Kidney (tissue), 22 donors: ENCODE measurements at places on chromosomes 3 and 15.

DNA sequence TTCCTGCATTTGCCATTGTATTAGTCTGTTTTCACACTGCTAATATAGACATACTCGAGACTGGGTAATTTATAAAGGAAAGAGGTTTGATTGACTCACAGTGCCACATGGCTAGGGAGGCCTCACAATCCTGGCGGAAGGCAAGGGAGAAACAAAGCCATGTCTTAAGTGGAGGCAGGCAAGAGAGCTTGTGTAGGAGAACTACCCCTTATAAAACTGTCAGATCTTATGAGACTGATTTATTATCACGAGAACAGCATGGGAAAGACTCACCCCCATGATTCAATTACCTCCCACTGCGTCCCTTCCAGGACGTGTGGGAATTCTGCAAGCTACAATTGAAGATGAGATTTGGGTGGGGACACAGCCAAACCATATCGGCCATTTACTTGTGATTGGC is 27.8 kb downstream of the YEATS2 start:
- DNase-seq: no peak

- DNase-seq: peak; percentile 57
Measured at GRCh38 chr3:123448536-123449101, at the start of gene ADCY5. ADCY5 (minus strand) TSS chr3:123449090; CDS start chr3:123448545, 545 bp downstream.

- DNase-seq: no peak
Measured at GRCh38 chr3:10602769-10603768, 97.7 kb upstream of the ATP2B2 start.

- no peak for DNase-seq
Measured at GRCh38 chr3:62300617-62301016, 72.7 kb downstream of the FEZF2 start.

DNA sequence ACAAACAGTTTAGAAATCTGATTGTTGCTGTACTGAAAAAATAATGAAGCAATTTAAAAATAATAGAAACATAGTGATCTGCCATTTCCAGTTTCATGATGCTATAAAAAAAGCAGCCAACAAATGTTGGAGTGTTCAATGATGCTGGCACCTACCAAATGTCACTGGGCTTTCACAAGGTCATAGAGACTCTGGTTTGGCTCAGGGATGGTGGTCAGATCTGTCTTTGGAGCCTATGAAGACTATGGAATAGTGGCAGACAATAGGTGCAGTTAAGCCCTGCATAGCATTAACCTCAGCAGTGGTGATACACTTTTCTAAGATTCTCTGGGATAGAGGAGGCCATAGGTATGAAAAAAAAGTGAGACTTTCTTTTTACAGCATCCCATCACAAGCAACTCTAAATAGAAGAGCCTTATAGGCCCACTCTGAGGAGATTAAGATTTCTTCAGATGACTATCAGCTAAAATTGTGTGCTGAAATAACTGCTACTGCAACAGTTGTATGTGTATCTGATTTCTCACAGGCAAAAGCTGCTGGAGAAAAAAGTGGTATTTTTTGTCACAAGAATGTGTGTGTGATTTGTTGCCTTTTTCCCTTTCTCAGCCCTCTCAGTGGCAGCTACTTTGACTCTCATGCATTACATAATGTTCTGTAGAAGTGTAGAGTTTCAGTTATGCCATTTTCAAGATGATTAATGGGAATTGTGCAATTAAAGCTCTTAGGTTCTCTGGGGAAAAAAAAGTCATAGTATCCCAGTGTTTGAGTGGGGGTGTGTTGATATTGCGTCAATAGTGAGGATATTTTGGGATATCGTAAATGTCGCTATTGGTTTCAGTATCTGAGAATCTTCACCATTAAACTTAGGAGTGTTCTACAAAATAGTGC is 137.4 kb downstream of the MBNL1 start:
- no peak for DNase-seq

DNA sequence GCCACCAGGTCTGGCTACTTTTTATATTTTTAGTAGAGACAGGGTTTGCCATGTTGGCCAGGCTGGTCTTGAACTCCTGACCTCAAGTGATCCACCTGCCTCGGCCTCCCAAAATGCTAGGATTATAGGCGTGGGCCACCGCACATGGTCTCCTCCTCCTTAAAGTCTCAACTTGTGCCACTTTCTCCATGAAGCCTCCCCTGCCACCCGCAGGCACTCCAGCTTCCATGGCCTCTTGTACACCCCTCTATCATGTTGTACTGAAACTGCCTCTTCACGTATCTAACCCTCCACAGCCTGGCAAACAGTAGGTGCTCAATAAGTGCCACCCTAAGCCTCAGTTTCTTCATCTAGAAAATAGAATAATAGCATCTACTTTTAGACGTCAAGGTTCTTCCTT is 39.9 kb downstream of the ISG20 start:
- no peak for DNase-seq

DNA sequence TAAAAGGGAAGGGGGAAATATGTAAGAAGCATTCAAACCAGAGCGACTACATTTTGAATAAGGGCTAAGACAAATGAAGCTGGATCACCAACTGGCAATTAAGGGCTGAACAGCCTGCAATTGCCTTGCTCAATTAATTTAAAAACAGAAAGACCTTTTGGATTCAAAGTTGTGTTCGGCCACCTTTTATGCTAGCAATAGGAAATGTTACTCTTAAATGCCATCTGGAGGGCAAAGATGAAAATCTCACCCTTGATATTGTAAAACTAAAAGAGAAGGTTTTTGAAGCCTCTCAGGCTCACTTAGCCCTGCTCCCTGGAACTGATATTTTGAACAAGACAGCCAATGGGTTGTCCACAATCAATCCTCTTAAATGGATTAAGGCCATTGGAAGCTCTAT is 44.2 kb downstream of the ACAD9 start:
- no peak for DNase-seq

DNA sequence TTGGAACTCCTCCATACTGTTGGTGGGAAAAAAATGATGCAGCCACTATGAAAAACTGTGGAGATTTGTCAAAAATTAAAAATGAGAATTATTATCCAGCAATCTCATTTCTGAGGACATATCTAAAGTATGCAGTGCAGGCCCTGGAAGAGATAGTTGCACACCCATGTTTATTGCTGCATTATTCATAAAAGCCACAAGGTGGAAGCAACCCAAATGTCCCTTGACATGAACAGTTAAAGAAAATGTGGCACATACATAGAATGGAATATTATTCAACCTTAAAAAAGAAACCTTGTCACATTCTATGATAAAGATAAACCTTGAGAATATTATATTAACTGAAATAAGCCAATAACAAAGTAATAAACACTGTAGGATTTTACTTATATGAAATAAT is 80.9 kb upstream of the ARHGEF26 start:
- no peak for DNase-seq

- no peak for DNase-seq
Measured at GRCh38 chr3:194249323-194250097, 101.6 kb downstream of the CPN2 start.

- no peak for DNase-seq
Measured at GRCh38 chr3:90031121-90031520, 923.7 kb downstream of the EPHA3 start.

- DNase-seq: no peak
Measured at GRCh38 chr15:63945838-63946298, 100.4 kb downstream of the DAPK2 start.

- no peak for DNase-seq
Measured at GRCh38 chr3:60095930-60096329, 1046.1 kb upstream of the CFAP20DC start.

- DNase-seq: no peak
Measured at GRCh38 chr15:76208084-76208785, 103.0 kb downstream of the ETFA start.

- DNase-seq: peak; percentile 76
Measured at GRCh38 chr3:11591391-11592282, 52.1 kb downstream of the VGLL4 start.

DNA sequence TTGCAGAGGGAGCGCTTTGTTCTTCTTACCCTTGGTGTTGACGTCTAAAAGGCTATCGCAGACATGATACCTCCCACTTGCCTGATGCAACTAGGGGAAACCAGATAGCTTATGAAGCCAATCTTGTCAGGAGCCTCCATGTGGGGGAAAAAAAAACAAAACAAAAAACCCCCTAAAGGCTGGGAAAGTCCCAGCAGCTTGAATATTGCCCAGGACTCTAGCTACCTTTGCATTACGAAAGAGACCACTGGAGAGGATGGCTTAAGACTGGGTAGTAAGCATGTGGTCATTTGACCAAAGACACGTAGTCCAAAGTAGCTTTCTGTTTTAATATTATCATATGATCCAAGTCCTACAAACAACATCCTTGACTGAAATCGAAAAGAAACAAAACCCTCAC is 120.7 kb upstream of the WNT5A start:
- DNase-seq: no peak

DNA sequence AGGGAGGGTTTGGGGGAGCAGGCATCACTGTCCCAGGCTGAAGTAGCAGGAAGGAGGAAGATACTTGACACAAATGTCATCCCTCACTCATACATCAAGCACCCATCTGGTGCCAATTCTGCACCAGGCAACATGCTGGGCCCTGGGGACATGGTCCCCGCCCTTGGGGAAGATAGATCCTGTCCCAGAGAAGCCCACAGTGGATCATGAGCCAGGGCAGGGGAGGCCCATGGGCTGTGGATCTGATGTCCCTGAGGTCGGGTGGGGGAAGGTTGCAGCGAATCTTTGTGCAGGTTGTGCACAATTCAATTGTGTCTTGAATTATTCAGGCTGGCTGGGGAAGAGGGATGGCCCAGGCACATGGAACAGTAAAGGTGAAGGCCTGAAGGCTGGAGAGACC is 6.4 kb upstream of the CCDC33 start:
- no peak for DNase-seq
